ENCODE measurements at places on chromosomes 1 and 21. TPM values are rescaled to one million over a fixed set of nuclear protein-coding genes. Genes with fewer than 3 reads are reported as not detected.

CRNN gene
- not detected for total RNA-seq

GRCh38 chr1:43220905-43221778, 48.6 kb upstream of the TMEM125 start:
- DNase-seq: no peak
- no peak overlapping the region for H3K4me3 ChIP-seq
- H3K27me3 ChIP-seq: no peaks in the 10 kb centered on the region
- H3K4me1 ChIP-seq: no peaks in the 10 kb centered on the region
- H3K36me3 ChIP-seq: no peaks in the 10 kb centered on the region

GRCh38 chr1:37480581-37481288, 6.4 kb downstream of the ZC3H12A start:
- no peak for DNase-seq
- H3K4me1 ChIP-seq: peaks cover 19% of the 10 kb centered on the region
- no peak overlapping the region for H3K27ac ChIP-seq
- H3K36me3 ChIP-seq: no peaks in the 10 kb centered on the region

SNX7 gene
- total RNA-seq: 16.1 TPM

DNA sequence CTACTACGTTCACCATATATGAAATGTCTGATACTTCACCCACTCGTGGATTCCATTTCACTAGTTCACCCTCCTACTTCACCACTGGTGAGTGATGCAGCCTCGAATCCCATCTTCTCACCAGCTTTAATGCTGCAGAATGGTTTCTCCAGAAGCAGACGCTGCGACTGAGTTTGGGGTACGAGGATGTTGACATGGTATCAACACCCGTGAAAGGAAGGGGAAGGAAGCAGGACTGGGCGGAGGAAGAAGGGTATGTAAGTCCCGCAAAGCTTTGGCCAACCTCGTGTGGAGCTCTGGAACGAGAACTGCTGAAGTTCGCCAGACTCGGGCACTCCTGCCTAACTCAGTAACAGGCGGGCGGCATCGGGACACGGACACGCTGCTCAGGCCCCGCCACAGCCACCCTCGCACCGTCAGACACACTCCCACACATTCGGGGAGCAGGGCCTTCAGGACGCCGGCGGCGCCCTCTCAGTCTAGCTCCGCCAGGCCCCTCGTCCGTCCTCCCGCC, 833 bp upstream of the DIP2A start:
- H3K27me3 ChIP-seq: no peaks in the 10 kb centered on the region
- peak overlapping the region; percentile 90 for H3K27ac ChIP-seq
- H3K36me3 ChIP-seq: no peaks in the 10 kb centered on the region

SETSIP gene
- total RNA-seq: not detected

BLACAT1 gene
- total RNA-seq: 0.21 TPM

DNA sequence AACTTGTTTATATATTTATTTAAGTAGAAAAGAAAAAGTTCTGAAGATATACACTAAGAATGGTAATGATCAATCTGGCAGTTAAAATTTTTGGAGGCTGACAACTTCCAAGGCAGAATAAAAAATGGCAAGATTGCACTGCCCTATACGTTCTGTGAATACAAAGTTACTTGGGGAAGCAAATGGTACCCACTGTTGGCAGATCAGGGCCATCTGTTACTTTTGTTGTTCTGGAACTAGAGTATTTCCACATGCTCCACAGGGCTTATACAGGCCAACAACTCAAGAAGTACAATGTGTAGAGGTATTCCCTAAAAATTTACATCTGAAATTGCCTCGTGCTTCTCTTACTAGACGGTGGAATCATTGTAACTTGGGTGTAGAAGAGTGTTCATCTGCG, 53.2 kb downstream of the AHCTF1 start:
- H3K27me3 ChIP-seq: no peaks in the 10 kb centered on the region
- DNase-seq: no peak
- no peak overlapping the region for H3K4me3 ChIP-seq
- H3K4me1 ChIP-seq: peaks cover 11% of the 10 kb centered on the region
- no peaks in the 10 kb centered on the region for H3K36me3 ChIP-seq
- H3K27ac ChIP-seq: no peak overlapping the region

DNA sequence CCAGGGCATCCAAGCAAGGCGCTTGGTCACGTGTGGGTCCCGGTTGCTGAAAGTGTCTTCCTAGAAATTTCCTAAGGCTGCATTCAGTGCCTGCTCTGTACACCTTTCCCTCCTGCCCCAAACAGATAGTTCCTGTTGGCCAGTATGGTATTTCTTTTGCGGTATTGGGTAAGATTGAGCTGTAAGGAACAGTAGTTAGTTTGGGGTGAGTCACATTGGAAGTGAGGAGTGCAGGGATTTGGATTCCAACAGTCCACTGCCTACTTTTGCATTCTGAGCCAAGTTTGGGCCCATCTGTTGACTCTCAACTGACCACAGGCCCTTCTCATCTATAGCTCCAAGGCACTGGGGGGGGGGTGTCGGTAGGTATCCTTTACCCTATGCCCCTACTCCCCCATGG, 83.4 kb downstream of the MAP3K21 start:
- H3K27me3 ChIP-seq: no peaks in the 10 kb centered on the region
- no peak for DNase-seq
- H3K4me3 ChIP-seq: no peak overlapping the region

DNA sequence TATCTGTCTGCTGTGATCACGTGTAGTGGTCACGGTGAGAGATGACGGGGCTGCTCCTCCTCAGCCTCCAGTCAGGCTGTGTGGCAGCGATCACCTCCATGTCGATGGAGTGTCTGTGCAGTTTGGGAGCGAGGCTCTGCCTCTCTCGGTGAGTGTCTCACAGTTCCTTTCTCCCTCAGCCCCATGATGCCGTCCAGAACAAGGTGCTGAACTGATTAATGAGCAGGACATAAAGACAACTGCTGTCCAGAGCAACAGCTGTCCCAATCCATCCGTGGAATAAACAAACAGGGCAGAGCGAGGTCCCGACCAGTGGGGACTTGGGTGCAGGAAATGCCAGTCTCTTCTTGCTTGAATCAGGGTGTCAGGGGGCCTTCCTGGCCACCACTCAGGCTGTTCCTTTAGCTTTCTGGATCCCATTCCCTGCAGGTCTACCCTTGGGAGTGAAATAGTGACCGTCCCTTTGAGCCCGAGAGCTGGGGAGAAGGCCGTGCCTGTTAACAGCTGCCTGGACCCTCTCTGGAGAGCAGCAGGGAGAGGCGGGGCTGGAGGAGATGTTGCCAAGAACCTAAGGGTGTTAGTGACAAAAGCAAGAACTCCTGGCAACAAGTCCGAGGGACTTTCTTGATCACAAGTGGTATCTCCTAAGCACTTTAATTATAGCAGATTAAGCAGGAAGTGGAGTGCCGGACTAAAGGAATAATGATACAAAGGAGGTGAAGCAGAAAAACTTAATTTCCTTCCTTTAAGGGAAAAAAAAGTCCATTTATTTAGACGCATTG, 443.9 kb downstream of the KIF26B start:
- no peaks in the 10 kb centered on the region for H3K36me3 ChIP-seq
- H3K27me3 ChIP-seq: no peaks in the 10 kb centered on the region
- no peak overlapping the region for H3K27ac ChIP-seq
- no peak overlapping the region for H3K4me3 ChIP-seq
- H3K4me1 ChIP-seq: no peaks in the 10 kb centered on the region
- no peak for DNase-seq

- no peaks in the 10 kb centered on the region for H3K4me1 ChIP-seq
- no peaks in the 10 kb centered on the region for H3K36me3 ChIP-seq
- DNase-seq: no peak
- H3K4me3 ChIP-seq: no peak overlapping the region
- no peak overlapping the region for H3K27ac ChIP-seq
Observed at GRCh38 chr1:20375563-20375962, 84.9 kb downstream of the VWA5B1 start.

DNA sequence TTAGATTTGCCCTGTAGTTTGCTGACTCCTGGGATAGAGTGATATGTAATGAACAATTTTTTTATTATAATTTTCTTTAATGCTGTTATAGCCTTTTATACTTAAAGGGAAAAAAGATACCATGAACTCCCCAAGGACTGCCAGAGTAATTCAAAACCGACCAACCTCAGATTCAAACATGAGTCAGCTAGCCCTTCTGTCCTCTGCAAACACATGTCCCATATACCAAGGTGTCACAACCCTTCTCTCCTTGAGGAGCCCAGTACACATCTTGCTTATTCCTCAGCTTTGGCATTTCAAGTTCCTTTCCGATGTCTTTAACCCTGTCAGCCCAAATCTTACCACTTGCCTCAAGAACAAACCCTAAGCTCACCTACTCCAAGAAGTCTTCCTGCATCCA, 184.9 kb downstream of the KCNH1 start:
- H3K36me3 ChIP-seq: no peaks in the 10 kb centered on the region
- H3K27me3 ChIP-seq: no peaks in the 10 kb centered on the region
- no peaks in the 10 kb centered on the region for H3K4me1 ChIP-seq
- no peak overlapping the region for H3K27ac ChIP-seq

TSPEAR gene
- total RNA-seq: 0.32 TPM

GRCh38 chr1:94438692-94439276, 20.6 kb downstream of the ABCD3 start:
- no peak for DNase-seq
- H3K36me3 ChIP-seq: no peaks in the 10 kb centered on the region
- H3K27me3 ChIP-seq: no peaks in the 10 kb centered on the region
- H3K4me1 ChIP-seq: peaks cover 34% of the 10 kb centered on the region

GRCh38 chr21:42748620-42749176, 95.3 kb downstream of the PDE9A start:
- H3K27me3 ChIP-seq: no peaks in the 10 kb centered on the region
- DNase-seq: no peak
- no peaks in the 10 kb centered on the region for H3K36me3 ChIP-seq
- H3K4me3 ChIP-seq: no peak overlapping the region
- no peak overlapping the region for H3K27ac ChIP-seq

- no peaks in the 10 kb centered on the region for H3K27me3 ChIP-seq
- H3K36me3 ChIP-seq: no peaks in the 10 kb centered on the region
- H3K4me3 ChIP-seq: no peak overlapping the region
- peaks cover 39% of the 10 kb centered on the region for H3K4me1 ChIP-seq
Observed at GRCh38 chr1:31390071-31390470, 17.2 kb upstream of the FABP3 start.

GRCh38 chr1:145947551-145947950, 10.3 kb downstream of the LIX1L start:
- no peaks in the 10 kb centered on the region for H3K27me3 ChIP-seq
- H3K4me1 ChIP-seq: no peaks in the 10 kb centered on the region
- H3K27ac ChIP-seq: no peak overlapping the region
- DNase-seq: no peak

ZFP69 gene
- total RNA-seq: 2.6 TPM

- no peaks in the 10 kb centered on the region for H3K27me3 ChIP-seq
- no peak overlapping the region for H3K27ac ChIP-seq
- H3K4me1 ChIP-seq: no peaks in the 10 kb centered on the region
- no peaks in the 10 kb centered on the region for H3K36me3 ChIP-seq
Observed at GRCh38 chr1:223222377-223222776, 79.3 kb upstream of the TLR5 start.

TMEM52 gene
- total RNA-seq: 5.8 TPM

DNA sequence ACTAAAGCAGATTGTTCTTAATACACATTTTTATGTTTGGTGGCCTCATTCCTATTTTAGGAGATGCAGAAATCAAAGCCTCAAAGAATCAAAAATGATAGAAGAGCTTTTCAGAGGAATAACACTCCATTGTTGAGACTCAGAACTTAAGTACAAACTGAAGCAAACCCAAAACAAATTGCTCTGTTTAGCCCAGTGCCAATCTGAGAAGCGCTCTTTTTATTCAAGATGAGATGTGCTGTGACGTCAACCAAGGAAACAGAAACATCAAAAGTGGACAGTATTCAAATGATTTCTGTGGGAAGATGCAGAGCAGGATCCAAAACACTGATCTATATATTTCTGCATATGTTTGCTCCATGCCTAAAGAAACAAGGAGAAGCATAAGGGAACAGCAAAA, 18.0 kb downstream of the COLGALT2 start:
- H3K4me1 ChIP-seq: 0 out of 2 replicates have a peak, but pooled peaks cover 3% of the 10 kb centered on the region
- no peaks in the 10 kb centered on the region for H3K36me3 ChIP-seq
- no peak overlapping the region for H3K4me3 ChIP-seq
- no peak overlapping the region for H3K27ac ChIP-seq
- H3K27me3 ChIP-seq: no peaks in the 10 kb centered on the region

GRCh38 chr1:150981805-150982712, at the start of gene ANXA9:
Gene ANXA9 (plus strand): TSS chr1:150982292. CDS start chr1:150983106, 814 bp downstream.
- DNase-seq: peak; percentile 90
- H3K36me3 ChIP-seq: peaks cover 2% of the 10 kb centered on the region
- peaks cover 79% of the 10 kb centered on the region for H3K4me1 ChIP-seq
- no peaks in the 10 kb centered on the region for H3K27me3 ChIP-seq
- peak within 1 kb of the TSS; percentile 93 for H3K27ac ChIP-seq

GRCh38 chr1:214446772-214447556, 104.4 kb downstream of the PTPN14 start:
- H3K4me1 ChIP-seq: peaks cover 58% of the 10 kb centered on the region
- peaks cover 1% of the 10 kb centered on the region for H3K36me3 ChIP-seq
- peak overlapping the region; percentile 23 for H3K4me3 ChIP-seq

- no peaks in the 10 kb centered on the region for H3K4me1 ChIP-seq
- no peaks in the 10 kb centered on the region for H3K36me3 ChIP-seq
- no peak for DNase-seq
- no peaks in the 10 kb centered on the region for H3K27me3 ChIP-seq
- no peak overlapping the region for H3K4me3 ChIP-seq
Observed at GRCh38 chr1:154574716-154575115, 7.1 kb downstream of the CHRNB2 start.

GRCh38 chr1:10456048-10456447, 6.2 kb downstream of the CORT start:
- no peak overlapping the region for H3K4me3 ChIP-seq
- H3K27me3 ChIP-seq: no peaks in the 10 kb centered on the region
- DNase-seq: no peak

RASAL2 gene
- 37.2 TPM for total RNA-seq

DNA sequence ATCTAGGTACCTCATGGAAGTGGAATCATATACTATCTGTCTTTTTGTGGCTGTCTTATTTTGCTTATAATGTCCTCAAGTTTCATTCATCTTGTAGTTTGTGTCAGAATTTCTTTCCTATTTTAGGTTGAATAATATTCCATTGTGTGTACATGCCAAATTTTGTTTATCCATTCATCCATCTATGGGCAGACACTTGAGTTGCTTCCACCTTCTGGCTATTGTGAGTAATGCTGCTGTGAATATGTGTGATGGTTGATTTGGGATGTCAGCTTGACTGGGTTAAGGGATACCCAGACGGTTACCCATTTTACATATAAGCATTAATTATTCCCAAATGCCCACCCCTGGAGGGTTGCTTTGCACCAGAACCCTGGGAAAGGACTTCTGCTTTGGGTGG, 477.5 kb downstream of the PTPRU start:
- H3K27me3 ChIP-seq: no peaks in the 10 kb centered on the region
- H3K4me3 ChIP-seq: no peak overlapping the region
- no peaks in the 10 kb centered on the region for H3K4me1 ChIP-seq
- H3K36me3 ChIP-seq: no peaks in the 10 kb centered on the region
- H3K27ac ChIP-seq: no peak overlapping the region

- no peak overlapping the region for H3K27ac ChIP-seq
- no peak for DNase-seq
- no peaks in the 10 kb centered on the region for H3K27me3 ChIP-seq
- H3K4me3 ChIP-seq: no peak overlapping the region
- no peaks in the 10 kb centered on the region for H3K36me3 ChIP-seq
Observed at GRCh38 chr1:1207571-1207892, 1.1 kb upstream of the TNFRSF18 start.

CHIA gene
- total RNA-seq: not detected
